ENCODE measurements at places on chromosomes 5 and 9.

DNA sequence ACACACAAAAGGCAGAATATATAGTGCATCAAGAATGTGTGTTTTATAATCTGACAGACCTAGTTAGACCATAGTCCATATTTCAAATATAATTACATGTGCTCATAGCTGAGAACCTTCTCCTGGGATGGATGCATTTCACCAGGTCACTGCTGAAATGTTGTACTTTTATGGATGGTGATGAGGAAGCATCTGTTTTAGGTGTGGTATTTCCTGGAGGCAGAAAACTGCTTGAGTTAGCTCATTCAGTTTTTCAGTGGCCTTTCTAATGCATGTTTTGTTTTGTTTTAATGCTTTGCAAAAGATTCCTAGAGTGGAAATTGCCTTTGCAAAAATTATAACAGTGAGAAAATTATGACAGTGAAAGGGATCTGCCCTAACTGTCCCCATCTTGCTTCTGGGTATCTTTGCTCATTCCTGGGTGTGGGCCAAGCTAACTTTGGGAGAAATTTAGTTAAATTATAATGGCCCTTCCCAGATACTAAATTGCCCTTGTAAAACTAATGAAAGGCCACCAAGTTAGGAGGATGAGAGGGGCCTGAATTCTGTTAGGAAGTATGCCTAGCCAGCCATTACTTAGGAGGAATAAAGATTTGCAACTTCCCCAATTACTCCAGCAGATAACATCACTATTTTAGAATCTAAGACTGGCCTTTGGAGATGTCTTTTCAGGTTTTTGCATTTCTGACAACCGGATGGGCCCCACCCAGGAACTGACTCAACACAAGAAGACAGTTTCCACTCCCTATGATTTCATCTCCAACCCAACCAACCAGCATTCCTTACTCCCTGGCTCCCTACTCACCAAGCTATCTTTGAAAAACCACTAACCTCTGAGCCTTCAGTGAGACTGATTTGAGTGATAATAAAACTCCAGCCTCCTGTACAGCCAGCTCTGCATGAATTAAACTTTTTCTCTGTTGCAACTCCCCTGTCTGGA, 7.0 kb upstream of the IL12B start:
- peak; percentile 15 for DNase-seq

GRCh38 chr5:34487159-34487879, 168.8 kb upstream of the RAI14 start:
- DNase-seq: no peak

DNA sequence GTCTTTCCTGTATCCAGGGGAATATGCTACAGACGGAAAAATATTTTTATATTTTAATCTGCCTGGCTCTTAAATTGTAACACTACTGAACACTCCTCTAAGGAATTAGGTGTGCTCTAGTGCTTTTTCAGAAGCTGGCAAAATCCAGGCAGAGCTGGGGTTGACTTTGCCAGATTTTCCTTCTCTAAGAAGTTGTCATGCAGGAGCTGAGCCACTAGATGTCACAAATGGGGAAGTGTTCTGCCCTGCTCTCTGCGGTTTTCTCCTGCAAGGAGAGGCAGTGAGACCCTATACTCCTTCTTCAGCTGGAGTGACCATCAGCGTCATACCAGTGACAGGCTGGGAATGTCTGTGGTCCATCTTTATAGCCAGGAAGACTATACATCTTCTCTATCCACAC, 112.5 kb downstream of the HAPLN1 start:
- no peak for DNase-seq

GRCh38 chr5:71586052-71586940, 844 bp upstream of the MCCC2 start:
- DNase-seq: no peak

- no peak for DNase-seq
Observed at GRCh38 chr9:86322973-86323644, 31.1 kb downstream of the TUT7 start.

DNA sequence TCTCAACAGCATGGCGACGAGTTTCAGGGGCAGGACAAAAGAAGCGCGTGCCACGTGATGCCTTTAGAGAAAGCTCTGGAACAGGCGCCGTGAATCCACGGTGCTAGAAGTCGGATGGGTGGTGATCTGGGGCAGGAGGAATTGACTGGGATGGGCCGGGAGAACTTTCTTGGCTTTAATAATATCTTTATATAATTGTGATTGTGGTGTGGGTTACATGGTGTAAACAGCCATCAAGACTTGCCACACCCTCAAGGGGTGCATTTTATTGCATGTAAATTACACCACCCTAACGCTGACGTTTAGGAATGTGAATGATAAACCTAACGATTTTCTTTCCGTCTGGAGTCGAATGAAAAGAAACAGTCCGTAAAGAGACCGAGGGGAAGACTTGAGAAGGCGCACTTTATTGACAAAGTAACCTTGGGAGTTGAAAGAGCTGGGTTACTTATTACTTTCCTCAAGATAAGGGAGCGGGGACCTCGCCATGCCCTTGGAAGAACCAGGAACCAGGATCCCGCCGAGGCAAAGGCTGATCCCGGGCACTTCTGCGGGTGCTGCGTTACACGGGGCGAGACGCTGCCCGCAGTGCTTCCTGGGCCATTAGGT, 8.5 kb downstream of the NRARP start:
- no peak for DNase-seq

GRCh38 chr9:93900436-93900819, 54.7 kb downstream of the BARX1 start:
- no peak for DNase-seq

DNA sequence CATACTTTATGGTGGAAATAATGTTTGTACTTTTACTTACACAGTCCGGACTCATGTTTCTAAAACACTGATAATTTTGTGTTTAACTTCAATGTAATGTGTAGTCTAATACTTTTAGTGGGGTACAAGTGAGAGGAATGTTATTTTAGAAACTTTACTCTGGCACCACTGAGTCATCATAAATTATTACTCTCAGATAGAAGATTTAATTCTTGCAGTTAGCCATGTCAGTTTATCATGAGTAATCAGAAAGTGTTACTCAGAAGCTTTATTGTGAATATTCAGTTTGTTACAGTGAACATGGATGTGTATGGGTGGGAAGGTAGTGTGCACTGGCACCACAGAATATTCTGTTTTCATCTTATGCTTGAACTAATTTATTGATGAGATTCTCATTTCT, 20.0 kb downstream of the OGN start:
- DNase-seq: no peak

- peak; percentile 2 for DNase-seq
Observed at GRCh38 chr5:123549256-123549904, 37.4 kb downstream of the CSNK1G3 start.

GRCh38 chr5:43947935-43948334, 345.0 kb downstream of the NNT start:
- no peak for DNase-seq

GRCh38 chr9:34590381-34591247, 1.1 kb upstream of the CNTFR start:
- no peak for DNase-seq

- DNase-seq: no peak
Observed at GRCh38 chr9:77569335-77569734, 78.8 kb downstream of the GNA14 start.

DNA sequence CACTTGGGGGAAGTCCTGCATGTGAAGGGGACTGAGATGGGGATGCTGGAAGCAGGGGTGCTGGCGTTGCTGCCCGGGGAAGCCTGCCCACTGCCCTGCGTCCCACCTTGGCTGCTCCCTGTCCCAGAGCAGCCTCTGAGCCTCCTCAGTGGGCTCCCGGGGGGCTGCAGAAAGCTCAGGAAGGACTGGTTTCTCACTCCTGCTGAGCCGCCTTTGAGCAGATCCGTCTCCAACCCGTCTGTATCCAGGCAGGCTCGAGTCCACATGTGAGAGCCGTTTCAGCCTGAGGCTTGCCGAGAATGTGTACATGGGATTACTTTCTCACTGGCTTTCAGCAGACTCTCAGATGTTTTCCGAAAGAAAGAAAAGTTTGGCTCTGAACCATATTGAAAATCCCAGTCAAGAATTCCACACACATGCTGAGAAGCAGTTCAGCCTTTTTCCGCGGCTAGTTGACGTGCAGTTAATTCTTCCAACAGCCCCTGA, 95.3 kb upstream of the COL5A1 start:
- DNase-seq: no peak

- no peak for DNase-seq
Observed at GRCh38 chr5:55544341-55544740, 9.6 kb upstream of the PLPP1 start.

GRCh38 chr5:68734781-68735180, 359.0 kb upstream of the SLC30A5 start:
- no peak for DNase-seq

Data from stimulated activated CD4-positive, alpha-beta T cell treated with anti-CD3 and anti-CD28 coated beads, TNF-alpha, amount 100 ng/mL, for 4 hours (primary cell).